ENCODE measurements at places on chromosomes 4 and X. TPM values are rescaled to one million over a fixed set of nuclear protein-coding genes. Genes with fewer than 3 reads are reported as not detected.

Gene ATP6AP2
- 72.3 TPM for total RNA-seq

Gene GPRIN3
- total RNA-seq: 51.1 TPM

Gene EREG
- not detected for total RNA-seq

Gene FRMD7
- total RNA-seq: not detected

Gene GLRA2
- not detected for total RNA-seq

Gene CT45A2
- total RNA-seq: not detected

Gene GSX2
- not detected for total RNA-seq

Gene EVC
- 0.69 TPM for total RNA-seq

- no peak for DNase-seq
Observed at GRCh38 chr4:181662383-181662782, 580.8 kb upstream of the TENM3 start.

DNA sequence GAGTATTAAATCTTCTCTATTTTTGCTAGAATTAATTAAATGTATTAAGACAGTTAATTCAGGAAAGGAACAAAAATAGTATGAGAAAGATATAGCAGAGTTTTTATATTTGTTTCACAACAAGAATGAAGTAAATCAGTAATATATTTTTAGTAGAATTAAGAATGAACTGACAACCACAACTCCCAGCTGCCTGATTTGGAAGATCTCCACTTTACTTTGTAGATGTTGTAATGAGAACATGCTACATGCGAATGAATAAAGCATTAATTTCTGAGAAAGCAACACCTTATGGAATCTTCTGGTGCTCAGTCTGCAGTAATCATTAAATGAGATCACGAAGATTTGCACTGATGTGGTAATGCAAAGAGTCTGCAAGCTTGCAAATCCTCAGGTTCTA is 695.6 kb upstream of the PCDH7 start:
- no peak for DNase-seq

DNA sequence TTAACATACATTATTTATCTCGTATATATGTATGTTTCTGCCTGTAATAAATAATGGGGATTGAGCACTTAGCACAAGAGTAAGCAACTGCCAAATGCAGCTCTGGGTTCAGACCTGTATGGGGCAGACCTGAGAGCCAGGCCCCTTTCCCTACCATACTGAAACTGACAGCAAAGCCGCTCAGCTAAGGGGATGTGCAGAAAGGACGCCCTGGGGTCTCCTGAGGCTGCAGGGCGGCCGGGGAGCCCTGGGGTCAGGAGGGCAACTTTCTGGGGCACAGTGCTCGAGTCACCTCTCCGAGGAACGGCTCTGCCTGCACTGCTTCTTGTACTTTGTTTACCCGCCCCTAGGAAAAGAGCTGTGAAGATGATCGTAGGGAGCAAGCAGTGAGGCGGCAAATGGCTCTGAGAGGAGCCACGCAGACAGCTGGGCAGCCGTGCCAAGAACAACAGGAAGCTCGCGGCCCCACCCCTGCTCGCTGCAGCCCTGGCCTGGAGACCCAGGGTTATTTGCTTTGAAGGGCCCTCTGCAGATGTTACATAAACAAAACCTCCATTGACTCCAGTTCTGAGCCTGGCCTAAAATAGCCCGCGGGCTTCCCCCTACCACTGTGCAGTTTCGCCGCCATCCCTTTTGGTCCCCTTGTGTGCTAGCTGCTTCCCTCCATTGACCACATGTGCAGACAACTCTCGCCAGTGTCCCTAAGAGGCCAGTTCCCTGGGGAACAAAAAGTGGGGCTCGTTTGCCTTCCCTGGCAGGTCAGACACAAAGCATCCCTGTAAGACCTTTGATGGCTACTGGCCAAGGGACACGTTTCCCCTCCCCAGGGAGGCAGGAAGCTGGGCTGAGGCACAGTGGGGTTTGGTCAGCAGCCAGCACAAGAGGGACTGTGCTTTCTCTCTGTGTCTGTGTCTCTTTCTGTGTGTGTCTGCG is 111.3 kb upstream of the LNX1 start:
- peak; percentile 6 for DNase-seq

DNA sequence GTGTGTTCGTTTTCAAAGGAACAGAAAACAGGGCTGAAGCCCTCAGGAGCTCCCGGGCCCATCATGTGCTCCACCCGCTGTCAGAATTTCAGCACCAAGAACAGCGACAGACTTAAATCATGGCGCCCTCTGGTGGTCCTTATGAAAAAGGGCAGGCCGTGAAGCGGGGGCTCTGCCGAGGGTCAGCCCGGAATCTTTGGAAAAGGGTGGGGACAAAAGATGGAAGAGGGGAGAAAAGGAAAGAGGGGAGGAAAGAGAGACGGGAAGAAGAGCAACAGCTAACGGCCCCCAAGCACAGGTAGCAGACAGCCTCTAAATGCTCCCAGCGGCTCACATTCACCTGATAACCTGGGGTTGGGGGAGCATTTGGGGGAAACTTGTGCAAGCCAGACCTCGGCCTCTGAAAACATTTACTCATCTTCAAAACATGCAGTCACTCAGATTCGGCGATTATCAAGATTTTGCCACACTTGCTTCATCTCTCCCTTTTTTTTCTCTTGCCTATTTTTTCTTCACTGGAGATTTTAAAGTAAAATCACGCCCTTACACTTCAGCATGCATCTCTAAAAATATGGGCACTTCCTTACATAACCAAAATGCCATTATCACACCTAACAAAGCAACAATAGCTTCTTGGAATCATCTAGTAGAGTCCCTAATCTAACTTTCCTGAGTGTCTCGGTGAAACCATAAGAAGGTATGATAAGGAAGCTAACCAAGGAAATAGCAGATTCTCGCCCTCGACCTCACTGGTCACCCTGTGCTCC is 28.1 kb upstream of the MAN2B2 start:
- DNase-seq: peak; percentile 67

- DNase-seq: no peak
Observed at GRCh38 chr4:15684498-15684897, 2.9 kb downstream of the FAM200B start.

- DNase-seq: no peak
Observed at GRCh38 chr4:55906989-55907388, 41.8 kb upstream of the CEP135 start.

GRCh38 chr4:46392421-46392820 is 2.5 kb upstream of the GABRA2 start:
- DNase-seq: no peak

- DNase-seq: no peak
Observed at GRCh38 chr4:153490985-153491483, 24.9 kb downstream of the TMEM131L start.

DNA sequence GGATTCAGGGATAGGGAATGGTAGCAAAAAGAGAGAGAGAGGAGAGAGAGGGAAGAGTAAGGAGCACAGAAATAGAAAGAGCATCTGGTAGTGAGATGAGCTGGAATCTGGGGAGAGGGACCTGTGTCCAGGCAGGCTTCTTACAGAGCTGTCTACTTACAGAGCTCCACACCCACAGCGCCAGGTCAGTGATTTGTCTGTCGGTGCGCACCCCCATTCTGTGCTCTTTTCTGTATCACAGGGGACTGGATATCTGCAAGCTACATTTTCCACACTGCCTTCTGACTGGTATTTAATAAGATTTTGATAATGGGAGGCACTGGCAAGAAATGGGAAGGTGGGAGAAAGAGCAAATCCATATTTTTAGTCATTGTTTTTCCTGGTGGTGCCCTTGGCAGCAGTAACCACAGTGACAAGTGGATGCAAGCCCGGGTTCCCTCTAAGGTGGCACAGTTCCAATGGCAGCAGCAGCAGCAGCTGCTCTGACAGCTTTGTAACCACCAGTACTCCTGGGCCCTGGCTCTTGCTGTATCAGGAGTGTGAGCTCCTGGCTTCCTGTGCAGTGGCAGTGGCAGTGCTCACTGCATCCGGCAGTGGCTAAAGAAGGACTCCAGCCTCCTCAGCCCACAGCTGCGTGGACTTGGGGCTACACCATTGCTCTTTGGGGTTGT is 300.5 kb downstream of the TRIML1 start:
- DNase-seq: no peak
